ENCODE measurements at places on chromosomes 1 and 21.

DNA sequence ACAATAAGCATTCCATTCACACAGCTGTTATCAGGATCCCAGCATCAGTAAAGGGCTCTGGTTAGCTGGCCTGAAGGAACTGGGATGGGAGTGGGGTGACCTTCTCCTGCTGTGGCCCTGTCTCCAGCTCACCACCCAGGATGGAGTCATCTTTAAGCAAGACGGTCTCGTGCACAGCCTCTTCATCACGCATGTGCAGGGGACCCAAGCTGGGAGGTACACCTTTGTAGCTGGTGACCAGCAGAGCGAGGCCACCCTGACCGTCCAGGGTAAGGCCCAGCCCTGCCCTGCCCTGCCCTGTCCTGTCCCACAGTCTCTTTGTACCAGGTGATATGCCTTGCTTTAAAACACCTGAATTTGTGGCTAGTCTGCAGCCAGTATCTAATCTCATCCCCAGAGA lies 24.3 kb downstream of the IGFN1 start:
- H3K4me3 ChIP-seq, result no peak overlapping the region
- no peak overlapping the region for H3K27ac ChIP-seq
- H3K36me3 ChIP-seq, result no peaks in the 10 kb centered on the region
- peaks cover 6% of the 10 kb centered on the region for H3K27me3 ChIP-seq
- H3K4me1 ChIP-seq, result no peaks in the 10 kb centered on the region
- peak; percentile 55 for DNase-seq

GRCh38 chr1:157803851-157804250 lies 16.1 kb downstream of the FCRL1 start:
- no peaks in the 10 kb centered on the region for H3K4me1 ChIP-seq
- H3K27ac ChIP-seq, result no peak overlapping the region
- peaks cover 5% of the 10 kb centered on the region for H3K27me3 ChIP-seq
- no peak for DNase-seq

DNA sequence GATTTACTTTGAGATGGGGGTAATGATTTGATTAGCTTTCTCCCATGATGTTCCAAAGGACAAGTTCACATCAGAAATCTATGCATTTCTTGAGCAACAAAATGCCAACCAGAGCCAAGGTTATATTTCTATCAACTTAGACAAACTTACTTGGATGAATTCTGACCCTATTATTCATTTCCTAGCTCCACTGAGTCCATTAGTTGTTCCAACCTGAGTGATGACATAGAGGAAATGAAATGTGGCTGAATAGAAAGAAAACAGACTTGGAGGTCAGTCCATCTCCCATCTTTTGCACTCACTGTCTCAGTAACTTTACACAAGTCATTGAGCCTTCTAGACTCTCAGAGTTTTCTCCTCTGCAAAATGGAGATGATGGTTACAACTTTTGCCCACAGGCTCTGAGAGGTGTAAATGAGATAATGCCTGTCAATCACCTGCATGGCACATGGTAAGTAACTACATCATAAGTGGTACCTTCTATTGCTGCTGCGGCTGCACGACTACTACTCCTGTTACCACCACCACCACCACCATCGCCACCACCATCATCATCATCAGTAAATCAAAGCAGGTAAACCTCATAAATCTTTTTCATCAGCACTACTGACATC lies 98.2 kb downstream of the PTPN14 start:
- H3K27me3 ChIP-seq, result no peaks in the 10 kb centered on the region
- no peak for DNase-seq
- H3K36me3 ChIP-seq, result peaks cover 23% of the 10 kb centered on the region
- no peak overlapping the region for H3K4me3 ChIP-seq
- H3K27ac ChIP-seq, result no peak overlapping the region

DNA sequence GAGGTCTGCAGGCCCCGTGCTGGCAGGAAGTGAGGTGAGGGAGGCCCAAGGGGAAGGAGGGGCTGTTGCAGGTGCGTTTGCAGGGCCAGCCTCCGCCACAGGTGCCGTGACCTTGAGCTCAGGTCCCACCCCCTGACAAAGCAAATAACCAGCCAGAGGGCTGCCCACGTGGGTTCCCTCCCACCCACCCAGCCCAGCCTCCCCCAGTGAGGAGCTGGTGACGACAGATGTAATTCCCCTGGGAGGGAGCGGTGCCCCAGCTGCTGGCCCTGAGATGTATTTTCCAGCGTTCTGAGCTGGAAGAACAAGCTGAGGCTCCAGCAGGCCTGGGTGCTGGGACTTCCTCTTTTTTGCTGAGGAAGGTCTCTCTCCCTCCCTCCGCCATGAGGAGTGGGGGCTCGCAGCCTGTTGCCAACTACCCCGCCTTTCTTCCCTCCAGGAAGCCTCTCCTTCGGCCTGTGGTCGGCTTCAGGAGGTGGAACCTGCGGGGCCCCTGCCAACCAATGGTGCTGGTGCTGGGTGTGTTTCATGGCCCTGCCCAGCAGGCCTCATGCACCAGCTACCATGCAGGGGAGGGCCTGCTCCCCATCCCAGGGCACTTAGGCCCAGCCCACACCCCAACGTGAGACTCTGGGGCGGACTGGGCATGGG lies 153.2 kb downstream of the PRDM16 start:
- DNase-seq, result peak; percentile 71
- no peak overlapping the region for H3K4me3 ChIP-seq
- H3K27me3 ChIP-seq, result no peaks in the 10 kb centered on the region
- H3K4me1 ChIP-seq, result no peaks in the 10 kb centered on the region
- H3K36me3 ChIP-seq, result no peaks in the 10 kb centered on the region

GRCh38 chr1:201050515-201051277 lies 27.2 kb upstream of the KIF21B start:
- H3K4me1 ChIP-seq, result no peaks in the 10 kb centered on the region
- H3K4me3 ChIP-seq, result no peak overlapping the region
- DNase-seq, result no peak
- H3K27ac ChIP-seq, result no peak overlapping the region

- no peaks in the 10 kb centered on the region for H3K36me3 ChIP-seq
- no peak overlapping the region for H3K27ac ChIP-seq
- DNase-seq, result no peak
- H3K4me1 ChIP-seq, result no peaks in the 10 kb centered on the region
- H3K4me3 ChIP-seq, result no peak overlapping the region
- no peaks in the 10 kb centered on the region for H3K27me3 ChIP-seq
Measured at GRCh38 chr1:103509250-103509649, 16.2 kb upstream of the RNPC3 start.

All from endodermal cell (in vitro differentiated cells).